ENCODE measurements at places on chromosomes 3 and 15.

DNA sequence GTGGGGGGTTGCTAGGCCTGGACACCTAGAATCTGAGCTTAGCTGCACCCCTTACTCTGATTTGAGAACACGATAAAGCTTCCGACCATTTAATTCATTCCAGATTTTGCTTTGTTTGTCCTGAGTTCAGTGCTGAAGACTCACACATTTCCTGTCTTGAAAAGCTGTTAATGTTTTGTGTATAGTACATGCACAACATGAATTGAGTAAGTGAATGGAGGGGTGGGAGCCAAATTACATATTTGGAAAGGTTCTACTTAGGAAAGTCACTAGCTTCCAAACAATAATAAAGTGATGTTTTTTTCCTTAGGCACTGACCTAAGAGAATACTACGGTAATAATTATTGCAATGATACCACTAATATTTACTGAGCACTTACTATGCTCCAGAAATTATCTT lies 955.2 kb upstream of the NR2F2 start:
- DNase-seq = no peak

DNA sequence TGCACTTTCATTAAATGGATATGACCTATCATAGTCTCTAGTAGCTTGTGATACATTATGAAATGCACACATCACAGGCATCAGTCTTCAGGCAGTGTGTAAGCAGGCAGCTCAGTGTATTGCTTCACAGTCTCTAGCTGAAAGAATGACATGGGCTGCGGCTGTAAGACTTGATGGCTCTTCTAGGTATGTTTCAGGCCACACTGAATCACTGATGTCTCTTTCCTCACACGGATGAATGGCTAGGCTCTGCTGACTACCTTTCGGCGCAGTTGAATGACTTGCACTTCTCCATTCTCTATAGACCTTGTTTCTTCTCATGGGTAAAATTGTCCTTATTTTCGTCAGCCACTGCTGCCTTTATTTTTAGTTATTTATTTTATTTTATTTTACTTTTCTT lies 15.4 kb downstream of the APH1B start:
- DNase-seq = no peak

GRCh38 chr3:108394563-108394962 lies 98.2 kb downstream of the HHLA2 start:
- no peak for DNase-seq

DNA sequence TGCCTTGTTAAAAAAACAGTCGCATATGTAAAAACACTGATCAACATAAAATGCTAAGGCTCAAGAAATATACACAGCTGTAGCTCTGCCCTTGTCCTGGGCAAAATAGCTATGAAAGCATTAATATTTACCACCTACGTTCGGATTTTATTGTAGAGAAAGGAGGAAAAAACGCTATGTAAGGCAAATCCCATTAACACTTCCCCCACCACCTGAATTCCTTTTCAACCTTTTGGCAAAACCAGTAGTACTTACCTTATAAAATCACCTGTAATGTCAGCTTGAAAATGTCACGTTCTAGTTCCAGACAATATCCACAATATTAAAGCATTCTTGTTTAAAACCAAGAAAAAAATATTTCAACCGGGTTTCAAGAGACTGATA lies 3.6 kb downstream of the TRA2B start:
- DNase-seq = no peak

- DNase-seq = no peak
These were observed 13.4 kb upstream of the FAM81A start for GRCh38 chr15:59424616-59425015.

- no peak for DNase-seq
These were observed 141.5 kb downstream of the SSR3 start for GRCh38 chr3:156413293-156413892.

GRCh38 chr15:93252780-93253179 lies 163.8 kb upstream of the RGMA start:
- no peak for DNase-seq

DNA sequence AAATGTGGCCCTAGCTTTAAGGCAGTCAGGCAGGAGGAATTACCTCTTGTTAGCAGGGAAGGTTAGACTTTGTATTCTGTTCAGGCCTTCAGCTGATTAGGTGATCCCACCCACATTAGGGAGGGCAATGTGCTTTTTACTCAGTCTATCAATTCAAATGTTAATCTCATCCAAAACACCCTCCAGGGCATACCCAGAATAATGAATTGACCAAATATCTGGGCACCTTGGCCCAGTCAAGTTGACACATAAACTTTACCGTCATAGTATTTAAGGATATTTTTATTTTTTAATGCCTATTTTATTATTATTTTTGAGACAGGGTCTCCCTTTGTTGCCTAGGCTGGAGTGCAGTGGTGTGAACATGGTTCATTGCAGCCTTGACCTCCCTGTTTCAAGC lies 146.1 kb downstream of the PTPRG start:
- DNase-seq = no peak

DNA sequence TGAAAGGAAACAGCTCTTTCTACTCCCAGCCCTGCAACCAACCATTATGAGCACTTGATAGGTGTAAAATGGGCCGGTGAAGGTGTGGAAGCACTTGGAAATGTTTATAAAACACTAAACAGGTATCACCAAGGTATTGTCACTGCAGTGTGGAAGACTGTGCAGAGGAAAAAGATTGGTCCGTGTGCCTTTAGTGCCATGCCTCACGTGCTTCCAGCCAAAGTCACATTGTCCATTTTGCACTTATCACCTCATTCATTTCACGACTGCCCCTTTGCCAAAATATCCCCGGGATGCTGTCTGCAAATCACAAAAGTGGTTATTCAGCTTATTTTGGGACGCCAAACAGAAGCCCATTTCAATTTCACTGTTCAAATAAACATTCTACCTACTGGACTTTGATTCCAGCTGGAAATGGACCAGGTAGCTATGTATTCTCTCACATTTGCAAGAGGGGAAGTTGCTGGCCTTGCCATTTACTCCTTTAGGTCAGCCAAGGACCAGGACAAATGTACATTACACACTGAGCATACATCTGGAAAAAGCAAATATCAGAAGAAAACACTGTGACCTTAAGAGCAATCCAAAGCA lies 58.4 kb downstream of the ARRDC4 start:
- DNase-seq = no peak
